Urinary bladder (tissue), 4 donors: ENCODE measurements at places on chromosomes 11 and 22.

DNA sequence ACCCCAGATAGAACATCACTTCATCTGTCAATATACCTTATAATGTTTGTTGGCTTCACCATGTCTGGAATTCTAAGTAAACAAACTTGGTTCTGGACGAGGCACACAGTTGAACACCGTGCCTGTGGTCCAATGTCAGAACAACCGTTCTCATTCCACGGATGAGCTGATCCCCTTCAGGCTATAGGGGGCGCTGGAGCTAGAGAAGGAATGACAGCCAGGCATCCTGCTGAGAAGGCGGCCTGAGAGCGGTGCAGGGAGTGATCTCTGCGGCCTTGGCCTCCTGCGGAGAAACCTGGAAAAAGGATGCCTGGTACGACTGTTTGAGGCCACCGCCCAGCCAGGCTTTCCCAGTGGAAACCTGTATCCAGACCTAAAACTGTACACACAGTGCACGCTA lies 48.7 kb downstream of the FDX1 start:
- DNase-seq: no peak

DNA sequence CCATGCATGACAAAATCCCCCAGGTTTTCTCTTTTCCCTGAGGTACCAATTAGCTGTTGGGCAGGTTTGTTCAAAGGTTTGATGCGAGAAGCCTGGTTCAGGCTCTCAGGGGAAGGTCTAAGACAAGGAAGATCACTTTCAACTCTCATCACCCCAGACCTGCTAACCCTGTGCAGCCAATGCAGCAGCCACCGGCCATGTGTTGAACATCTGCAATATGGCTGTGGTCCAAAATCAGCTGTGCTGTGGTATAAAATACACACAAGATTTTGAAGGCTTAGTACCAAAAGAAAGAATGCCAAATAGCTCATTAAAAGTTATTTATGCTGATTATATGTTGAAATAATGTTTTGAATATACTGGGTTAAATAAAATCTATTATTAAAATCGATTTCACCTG lies 58.5 kb downstream of the SMCO4 start:
- DNase-seq: no peak

DNA sequence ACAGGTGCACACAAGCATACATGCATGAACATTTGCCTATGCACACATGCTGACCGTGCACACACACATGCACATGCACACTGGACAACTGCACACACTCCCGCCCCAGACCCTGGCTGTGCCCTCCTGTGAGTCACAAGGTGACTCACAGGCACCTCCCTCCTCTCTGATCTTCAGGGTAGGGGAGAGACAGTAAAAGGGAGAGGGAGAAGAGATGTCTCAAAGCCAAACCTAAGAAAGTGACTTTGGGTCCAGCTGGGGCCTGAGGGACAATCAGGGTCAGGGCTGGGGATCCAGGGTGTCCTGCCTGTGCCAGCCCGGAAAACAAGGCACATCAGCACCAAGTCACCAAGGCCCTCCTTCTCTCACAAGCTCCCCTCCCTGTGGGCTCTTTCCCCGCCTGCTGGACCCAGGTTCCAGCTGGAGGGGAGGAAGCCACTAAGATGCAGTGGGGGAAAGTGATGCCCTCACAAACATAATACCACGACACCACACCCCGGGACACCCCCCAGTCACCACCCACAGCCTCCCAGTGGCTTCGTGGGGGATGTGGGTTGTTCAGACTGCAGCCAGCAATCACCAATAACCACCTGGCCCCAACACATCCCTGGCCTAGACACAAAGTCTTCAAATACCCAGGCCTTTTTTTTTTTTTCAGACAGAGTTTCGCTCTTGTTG lies 39.3 kb downstream of the PDGFB start:
- DNase-seq: no peak

- DNase-seq: no peak
Observed at GRCh38 chr11:126418887-126419286, 63.4 kb downstream of the ST3GAL4 start.

DNA sequence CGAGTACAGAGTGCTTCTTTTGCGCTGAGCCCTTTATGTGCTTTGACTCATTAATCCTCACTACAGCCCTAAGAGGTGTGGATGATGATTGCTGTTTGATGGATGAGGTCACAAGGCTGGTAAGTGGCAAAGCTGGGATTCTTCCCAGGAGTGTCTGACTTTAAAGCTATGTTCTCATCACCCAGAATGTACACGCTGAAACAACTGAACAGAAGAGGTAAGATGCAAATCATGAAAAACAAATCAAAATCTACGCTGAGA lies 37.7 kb upstream of the CREB3L1 start:
- no peak for DNase-seq

GRCh38 chr11:101438126-101438525 lies 145.7 kb downstream of the TRPC6 start:
- DNase-seq: no peak

- DNase-seq: no peak
Observed at GRCh38 chr11:76327756-76328388, 53.1 kb downstream of the THAP12 start.

DNA sequence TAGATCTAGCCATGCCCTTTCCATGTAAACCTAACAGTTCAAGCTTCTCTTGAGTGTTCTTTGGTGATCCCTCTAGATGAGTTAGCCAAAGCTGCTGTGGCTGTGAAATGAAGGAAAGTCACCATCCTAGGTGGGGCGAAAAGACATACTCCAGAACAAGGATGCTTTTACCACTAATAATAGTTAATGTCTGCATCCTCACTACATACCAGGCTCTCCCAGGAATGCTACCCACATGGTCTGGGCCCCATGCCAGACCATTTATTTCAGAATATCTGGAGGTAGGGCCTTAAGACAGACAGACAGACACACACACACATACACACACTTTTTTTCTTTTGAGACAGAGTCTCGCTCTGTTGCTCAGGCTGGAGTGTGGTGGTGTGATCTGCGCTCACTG lies 14.7 kb downstream of the ABTB2 start:
- no peak for DNase-seq

GRCh38 chr11:67301951-67302516 lies 1.3 kb upstream of the SSH3 start:
- no peak for DNase-seq

DNA sequence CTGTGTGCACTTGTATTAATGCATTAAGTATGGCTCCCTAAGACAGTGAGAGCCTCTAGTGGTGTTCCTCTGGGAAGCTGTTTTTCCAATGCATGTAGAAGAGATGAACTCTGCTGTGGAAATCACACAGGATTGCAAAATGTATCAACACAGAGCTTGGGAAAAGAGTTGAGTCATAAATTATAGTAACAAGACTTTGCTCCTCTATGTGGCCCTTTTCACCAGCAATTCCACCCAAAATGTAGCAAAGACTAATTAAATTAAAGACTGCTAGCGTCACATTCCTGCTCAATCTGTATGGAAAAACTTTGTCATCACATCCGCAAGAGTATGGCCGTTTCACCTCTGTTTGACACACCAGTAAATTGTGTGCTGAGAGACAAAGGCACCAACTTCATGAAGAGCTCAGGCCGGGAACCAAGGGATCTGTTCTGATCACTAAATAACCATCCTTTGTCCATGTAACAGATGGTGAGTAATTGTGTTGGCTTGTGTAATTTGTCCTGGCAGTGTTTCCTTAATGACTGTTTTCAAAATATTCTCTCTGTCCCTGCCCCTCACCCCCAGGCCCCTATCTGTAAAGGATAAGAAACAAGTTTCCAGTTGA lies 209.2 kb upstream of the SORL1-AS1 start:
- no peak for DNase-seq

DNA sequence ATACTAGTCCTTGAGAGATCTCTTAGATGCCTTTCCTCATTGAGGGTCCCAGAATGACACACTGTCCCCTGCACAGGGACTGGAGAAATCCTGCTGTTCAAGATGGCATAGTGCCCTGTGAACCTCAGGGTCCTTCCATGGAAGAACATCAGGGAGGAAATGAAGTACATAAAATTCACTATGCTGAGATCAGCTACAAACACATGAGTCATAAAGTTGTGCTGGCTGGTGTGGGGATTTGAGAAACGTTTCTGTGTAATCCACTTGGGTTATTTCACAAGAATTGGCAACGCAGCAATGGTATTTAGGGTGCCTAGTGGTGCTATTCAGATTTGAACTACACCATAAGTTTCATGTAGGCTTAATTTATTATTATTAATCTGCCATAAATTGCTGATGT lies 174.4 kb downstream of the MAML2 start:
- DNase-seq: no peak

DNA sequence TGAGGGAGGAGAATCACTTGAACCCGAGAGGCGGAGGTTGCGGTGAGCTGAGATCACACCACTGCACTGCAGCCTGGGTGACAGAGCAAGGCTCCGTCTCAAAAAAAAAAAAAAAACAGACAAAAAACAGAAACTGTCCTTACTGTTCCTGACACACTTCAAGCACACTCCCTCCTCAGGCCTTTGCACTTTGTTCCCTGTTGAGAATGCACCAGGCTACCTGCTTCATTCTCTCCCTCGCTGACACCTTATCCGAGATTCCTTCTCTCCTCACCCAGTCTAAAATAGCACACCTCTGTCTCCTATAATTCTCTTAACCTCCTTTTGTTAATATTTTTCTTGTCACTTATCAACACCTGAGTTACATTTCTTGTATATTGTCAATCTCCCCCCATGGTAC lies 32.3 kb upstream of the TECTA start:
- no peak for DNase-seq

DNA sequence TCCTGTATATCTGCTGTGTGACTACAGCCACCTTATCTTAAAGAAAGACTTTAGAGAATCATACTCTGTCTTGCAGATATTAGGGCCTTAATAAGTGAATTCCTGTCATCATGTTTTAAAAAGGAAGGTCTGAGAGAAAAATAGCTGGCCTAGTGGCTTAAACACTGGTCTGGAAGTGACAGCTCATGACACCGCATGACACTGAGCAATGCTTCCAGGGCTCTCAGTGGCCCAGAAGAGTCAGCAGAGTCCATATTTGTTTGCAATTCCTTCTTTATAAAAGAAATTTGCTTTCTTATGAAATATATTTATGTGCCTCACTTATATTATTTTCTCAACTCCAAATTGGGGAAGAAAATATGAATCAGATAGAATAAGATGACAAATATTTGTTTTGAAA lies 33.0 kb downstream of the MMP20 start:
- DNase-seq: no peak

DNA sequence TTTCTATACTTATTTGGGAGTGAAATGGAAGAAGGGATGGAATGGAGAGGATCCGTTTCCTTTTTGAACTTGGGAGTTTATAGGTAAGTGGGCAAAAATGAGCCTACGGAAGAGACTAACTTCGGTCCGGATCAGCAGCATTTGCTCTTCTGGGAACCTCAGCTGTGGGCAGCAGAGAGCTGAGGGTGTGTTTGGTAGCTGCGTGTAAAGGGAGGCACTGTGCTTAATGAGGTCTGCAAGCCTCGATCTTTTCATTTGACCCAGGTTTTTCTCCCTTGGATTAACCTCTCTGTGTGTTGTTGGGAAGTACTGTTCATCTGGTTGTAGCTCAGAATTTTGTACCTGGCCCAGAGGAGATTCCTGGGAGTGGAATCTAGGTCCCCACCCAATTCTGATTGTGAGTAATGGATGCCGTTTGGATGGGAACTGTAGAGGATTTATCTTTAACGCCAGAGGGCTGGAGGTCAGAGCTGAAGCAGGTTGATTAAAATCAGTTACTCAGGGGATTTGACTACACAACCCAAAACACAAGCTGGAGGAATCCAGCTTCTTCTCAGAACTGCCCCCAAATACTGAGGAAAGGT lies 201.6 kb upstream of the SORL1-AS1 start:
- DNase-seq: no peak

DNA sequence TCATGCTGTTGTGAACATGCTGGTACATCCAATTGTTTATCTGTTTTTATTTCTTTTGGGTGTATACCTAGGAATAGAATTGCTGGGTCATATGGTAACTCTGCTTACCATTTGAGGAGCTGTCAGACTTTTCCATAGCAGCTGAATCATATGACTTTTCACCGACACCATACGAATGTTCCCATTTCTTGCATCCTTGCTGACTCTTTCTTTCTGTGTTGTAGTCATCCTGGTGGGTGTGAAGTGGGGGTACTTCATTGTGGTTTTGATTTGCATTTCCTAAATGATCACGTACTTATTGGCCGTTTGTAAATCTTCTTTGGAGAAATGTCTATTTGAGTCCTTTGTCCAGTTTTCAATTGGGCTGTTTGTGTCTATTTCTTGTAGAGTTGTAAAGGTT lies 26.5 kb downstream of the ATXN10 start:
- DNase-seq: no peak

- DNase-seq: no peak
Observed at GRCh38 chr11:18853086-18853720, 61.6 kb upstream of the PTPN5 start.

DNA sequence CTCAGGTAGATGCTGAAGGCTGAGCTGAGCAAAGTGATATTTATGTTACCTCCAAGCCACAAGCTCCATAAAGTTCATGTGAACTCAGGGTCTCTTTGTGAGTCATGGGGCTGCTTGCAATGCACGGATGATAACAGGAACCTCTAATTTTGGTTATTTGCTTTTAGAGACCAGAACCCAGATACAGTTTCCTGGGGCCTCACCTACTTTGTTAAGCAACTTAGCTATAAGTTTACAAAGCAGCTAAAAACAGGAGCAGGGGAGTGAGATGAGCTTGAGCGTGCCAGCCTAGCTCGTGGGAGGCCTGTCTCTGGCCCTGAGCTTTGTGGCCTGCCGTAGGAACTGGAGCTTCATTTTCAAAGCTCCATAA lies 29.2 kb downstream of the SREBF2 start:
- DNase-seq: no peak
